ENCODE measurements at places on chromosomes 5 and 9.

GRCh38 chr5:168792678-168793077 is 213.5 kb upstream of the PANK3 start:
- no peak for DNase-seq

GRCh38 chr9:129441852-129442251 is 179.0 kb downstream of the C9orf50 start:
- DNase-seq: no peak

DNA sequence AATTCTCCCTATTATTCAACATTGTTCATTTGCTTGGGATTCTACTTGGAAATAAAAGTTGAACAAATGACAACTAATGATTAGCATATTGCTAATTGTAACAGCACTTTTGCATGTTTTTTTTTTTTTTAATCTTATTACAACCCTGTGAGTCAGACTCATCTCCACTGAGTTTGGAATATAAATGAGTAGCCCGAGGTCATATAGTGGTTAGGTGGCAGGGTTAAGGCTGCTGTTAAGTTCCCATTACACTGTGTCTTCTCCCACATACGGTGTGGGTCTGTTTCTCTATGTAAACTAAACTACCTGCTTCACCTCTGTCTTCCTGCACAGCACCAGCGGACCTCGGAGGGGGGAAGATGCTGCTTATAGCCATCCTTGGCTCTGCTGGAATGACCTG is 92.4 kb downstream of the EQTN start:
- DNase-seq: no peak

DNA sequence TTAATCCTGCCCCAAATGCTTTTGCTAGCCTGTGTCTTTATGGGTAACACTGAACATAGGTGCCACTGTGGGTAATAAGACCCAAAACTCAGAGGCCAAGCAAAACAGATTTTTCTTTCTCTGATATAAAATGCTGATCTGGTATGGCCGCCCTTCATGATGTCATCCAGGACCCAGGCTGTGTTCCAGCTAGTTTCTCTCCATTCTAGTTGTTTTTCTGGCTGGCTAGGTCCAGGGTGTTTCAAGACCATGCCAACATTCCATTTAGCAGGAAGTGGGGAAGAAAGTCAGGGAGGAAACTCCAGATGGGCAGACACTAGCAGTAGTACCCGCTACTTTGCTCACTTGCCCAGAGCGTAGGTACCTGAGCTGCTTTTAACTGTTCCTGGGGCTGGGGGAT is 183.9 kb upstream of the OTULINL start:
- no peak for DNase-seq

- no peak for DNase-seq
These were observed 20.6 kb downstream of the C5 start for GRCh38 chr9:121029469-121029868.

DNA sequence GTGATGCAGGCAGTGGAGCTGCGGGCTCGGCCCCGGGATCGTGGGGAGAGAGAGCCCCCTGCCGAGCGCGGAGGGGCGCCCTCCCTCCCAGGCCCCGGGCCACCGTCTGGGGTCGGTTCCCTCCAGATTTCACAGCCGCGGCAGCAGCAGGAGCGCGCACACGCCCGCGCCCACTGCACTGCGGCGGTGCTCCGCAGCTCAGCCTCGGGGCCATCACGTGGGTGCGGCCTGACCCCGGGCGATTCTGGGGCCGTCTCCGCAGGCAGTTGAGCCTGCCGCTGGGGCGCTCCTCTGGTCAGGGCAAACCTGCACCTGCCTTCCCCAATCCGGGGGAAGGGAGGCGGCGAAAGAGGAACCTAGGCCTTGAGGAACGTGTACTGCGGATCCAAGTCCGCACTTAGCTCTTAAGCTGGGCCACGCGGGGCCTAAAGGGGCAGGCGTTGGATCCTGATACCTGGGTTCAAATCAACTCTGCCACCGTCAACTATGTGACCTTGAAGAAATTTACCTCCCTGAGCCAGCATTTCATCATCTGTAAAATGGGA is 9.4 kb upstream of the DELE1 start:
- no peak for DNase-seq

Data from cortex of kidney (tissue), 1 donor.